ENCODE measurements at places on chromosomes 2 and 18.

GRCh38 chr18:58823412-58823811 lies 41.3 kb upstream of the ZNF532 start:
- no peak for DNase-seq

GRCh38 chr2:19009510-19009909 lies 348.9 kb downstream of the OSR1 start:
- DNase-seq, result no peak

DNA sequence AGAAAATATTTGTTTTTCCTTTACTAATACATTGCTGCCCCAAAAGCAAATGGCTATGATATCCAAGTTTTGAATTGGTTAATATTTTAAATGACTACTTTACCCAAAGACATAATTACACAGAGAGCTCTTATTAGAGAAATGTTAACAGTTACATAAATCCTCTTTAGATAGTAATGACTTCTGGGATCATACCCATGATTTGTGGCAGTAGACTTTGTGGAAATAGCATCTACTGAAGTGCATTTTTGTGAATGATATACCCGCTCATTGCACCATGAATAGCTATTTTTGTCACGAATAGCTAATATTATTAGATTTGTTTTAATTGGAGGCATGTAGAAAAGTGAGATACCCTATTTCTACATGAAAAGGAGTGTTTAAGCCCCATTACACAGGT lies 15.8 kb downstream of the NYAP2 start:
- DNase-seq, result no peak

GRCh38 chr2:120759543-120760331 lies 24.1 kb downstream of the GLI2 start:
- DNase-seq, result no peak

DNA sequence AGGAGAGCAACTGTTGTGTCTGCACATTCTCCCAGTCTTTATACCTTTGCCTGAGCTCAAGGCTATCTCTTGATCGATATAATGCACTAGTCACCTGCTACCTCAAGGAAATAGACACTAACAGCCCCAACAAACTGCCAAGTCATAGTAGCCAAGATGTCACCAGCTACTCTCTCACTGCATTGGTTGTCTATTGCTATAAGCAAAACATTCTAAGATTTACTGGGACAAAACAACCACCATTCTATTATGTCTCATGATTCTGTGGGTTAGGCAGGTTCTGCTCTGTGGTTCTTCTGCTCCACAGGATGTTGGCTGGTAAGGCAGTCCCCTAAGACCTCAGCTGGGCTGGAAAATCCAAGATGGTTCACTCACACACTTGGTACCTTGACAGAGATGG lies 28.5 kb upstream of the MLPH start:
- DNase-seq, result no peak

- DNase-seq, result no peak
Measured at GRCh38 chr2:28350196-28350595, 42.5 kb upstream of the FOSL2 start.

GRCh38 chr2:192016265-192016664 lies 169.4 kb upstream of the CAVIN2 start:
- no peak for DNase-seq

DNA sequence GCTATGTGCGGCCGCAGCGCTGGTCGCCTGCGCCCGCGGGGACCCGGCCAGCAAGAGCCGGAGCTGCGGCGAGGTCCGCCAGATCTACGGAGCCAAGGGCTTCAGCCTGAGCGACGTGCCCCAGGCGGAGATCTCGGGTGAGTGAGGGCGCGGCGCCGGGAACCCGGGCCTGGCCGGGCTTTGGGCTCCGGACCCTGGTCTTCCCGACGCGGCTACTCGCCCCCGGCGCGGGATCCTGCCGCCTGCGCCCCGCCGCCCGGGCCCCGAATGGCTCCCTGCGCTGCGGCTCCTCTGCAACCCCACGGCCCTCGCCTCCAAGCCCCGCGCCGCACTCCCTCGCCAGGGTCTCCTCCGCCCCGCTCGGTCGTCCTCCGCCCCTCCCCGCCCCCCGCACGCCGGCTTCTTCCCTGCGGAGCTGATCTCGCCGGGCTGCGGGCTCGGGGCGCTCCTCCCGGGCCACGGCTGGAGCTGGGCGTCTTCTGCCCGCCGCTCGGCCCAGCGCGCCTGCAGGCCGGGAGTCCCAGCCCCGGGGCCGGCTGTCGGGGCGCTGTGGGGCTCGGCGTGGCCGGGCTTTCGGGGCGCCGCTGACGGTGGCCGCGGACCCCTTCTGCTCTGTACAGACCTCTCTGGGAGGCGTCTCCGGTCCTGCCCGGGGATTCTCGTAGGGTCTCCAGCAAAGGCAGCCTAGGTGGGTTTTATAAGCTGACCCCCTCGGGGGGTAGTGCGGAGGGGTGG lies 652 bp downstream of the GPC1 start:
- DNase-seq, result peak; percentile 72

- no peak for DNase-seq
Measured at GRCh38 chr18:54938506-54938905, 20.8 kb downstream of the CCDC68 start.

GRCh38 chr2:128661311-128661710 lies 342.6 kb upstream of the HS6ST1 start:
- peak; percentile 2 for DNase-seq

Measured in D341Med (cell line).